Caki2 (cell line): ENCODE measurements at places on chromosomes 6 and 20.

- no peak for DNase-seq
Observed at GRCh38 chr20:61754976-61755778, 310.5 kb downstream of the TAF4 start.

- no peak for DNase-seq
Observed at GRCh38 chr6:149314325-149314905, 3.1 kb upstream of the TAB2 start.

DNA sequence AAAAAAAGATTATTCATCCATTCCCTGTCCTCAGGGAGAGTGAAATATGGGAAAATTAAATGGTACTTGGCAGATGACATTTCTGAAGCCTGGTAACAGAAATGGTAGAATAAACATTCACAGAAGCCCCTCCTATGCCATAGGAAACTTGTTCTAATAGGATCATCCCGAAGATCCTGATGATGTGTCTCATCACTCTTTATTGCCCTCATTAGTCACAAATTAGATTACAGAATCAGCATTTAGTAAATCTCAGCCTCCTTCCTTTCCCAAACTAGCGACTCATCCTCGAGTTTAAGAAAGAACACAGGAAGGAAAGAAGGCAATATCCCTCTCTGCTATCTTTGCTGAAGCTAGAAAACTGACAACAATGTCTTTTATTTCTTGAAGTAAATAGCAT lies 154.4 kb downstream of the TMEM200A start:
- no peak for DNase-seq

DNA sequence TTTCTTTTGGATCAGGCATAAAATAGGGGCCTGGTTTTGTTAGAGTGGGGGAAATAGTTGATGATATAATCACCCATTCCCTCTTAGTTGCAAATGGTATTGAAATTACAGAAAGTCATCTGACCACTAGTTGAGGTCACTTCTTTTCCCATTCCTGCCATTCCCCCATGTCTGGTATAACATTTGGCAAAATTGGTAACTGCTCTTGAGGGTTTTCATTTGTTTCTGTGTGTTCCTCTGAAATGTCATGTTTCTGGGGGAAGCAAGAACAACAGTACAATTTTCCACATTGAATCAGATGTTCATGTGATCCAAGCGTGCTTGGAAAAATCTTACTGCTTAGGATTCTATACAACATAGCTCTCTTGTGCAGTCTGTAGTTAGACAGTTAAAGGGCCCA lies 7.3 kb downstream of the AIG1 start:
- DNase-seq: no peak

GRCh38 chr20:47019121-47019824 lies 124.6 kb downstream of the EYA2 start:
- no peak for DNase-seq

DNA sequence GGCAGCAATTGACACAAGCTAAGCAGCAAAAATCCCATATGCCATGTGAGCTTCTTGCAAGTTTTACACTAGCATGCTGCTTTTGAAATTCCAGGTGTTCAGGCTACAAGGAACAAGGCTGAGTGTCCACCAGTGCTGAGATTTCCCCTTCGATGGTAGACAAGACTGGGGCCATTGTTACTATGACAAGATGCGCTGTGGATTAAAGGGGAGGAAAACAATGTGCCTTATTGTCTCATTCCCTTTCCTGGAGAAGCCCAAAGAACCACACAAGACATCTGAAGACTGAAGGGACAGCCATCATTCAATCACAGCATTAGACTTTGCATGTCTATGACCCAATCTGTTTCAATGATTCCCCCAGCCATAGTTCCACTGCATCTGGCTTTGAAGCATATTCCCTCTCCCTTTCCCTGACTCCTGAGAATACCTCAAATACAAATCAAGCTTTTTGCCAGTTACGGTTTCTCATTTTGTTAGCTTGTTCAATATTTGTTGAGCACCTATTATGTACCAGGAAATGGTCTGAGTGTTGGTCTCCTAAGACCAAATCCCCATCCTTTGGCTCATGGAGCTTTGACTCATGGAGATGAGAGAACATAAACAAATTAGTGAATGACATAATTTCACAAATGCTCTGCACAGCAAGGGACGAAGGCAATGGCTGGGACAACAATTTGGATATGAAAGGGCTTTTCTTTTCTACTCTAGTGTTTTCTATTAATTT lies 23.4 kb upstream of the SCGN start:
- no peak for DNase-seq

DNA sequence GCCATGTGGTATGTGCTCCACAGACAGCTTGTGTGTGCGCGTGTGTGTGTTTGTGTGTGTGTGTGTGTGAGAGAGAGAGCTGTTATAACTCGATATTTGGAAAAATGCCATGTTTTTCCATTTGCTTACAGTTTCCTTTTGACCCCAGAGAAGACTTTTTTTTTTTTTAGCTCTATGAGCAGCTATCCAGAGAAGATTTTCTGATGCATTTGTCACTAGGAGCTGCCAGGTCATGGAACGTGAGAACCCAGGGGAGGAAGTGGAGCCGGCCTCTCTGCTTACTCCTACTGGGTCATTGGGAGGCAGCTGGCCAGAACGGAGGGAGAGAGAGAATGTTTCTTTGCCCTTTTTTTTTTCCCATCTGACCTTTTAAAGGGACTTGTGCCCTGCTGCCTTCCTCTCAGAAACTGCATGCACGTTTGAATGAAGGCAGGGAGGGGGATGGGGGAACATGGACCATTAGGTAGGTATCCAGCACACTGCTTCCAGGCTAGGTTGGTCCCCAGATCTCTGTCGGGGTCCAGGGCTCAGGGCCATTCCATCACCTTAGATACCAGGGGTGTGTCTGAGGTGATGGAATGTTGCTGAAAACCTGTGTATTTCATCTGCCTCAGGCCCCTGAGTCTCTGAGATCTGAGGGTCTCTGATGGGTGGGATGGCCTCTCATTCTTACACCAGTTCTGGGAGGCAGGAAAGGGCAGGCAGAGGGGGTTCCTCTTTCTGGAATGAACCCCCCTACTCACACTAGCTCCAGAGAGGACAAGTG lies 11.2 kb upstream of the MRPS18A start:
- peak; percentile 92 for DNase-seq

DNA sequence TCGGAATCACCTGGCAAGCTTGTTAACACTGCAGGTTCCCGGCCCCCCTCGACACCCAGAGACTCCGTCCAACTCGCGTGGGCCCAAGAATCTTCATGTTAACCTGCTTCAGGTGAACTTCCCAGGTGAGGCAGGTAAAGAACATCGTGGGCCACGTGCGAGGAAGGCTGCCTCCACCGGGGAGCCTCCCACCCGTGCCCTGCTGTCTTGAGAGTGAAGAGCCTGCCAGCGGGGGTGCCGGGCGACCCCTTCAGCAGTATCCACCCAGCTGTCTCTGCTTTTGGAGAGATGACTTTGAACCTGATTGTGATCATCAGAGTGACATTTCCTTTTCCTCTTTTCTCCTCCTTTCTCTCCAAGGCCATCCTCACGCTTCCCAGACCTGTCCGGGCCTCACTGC lies 22.9 kb upstream of the RTF2 start:
- DNase-seq: no peak

GRCh38 chr6:17863901-17864754 lies 123.3 kb downstream of the KIF13A start:
- DNase-seq: peak; percentile 84

DNA sequence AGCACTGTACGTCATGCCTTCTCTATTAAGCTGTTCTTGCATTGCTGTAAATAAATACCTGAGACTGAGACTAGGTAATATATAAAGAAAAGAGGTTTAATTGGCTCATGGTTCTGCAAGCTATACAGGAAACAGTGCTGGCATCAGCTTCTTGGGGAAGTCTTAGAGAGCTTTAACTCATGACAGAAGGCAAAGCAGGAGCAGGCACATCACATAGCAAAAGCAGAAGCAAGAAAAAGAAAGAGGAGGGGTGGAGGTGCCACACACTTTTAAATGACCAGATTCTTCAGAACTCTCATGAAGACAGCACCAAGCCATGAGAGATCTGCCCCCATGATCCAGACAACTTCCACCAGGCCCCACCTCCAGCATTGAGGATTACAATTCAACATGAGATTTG lies 30.1 kb downstream of the CYB5R4 start:
- no peak for DNase-seq

DNA sequence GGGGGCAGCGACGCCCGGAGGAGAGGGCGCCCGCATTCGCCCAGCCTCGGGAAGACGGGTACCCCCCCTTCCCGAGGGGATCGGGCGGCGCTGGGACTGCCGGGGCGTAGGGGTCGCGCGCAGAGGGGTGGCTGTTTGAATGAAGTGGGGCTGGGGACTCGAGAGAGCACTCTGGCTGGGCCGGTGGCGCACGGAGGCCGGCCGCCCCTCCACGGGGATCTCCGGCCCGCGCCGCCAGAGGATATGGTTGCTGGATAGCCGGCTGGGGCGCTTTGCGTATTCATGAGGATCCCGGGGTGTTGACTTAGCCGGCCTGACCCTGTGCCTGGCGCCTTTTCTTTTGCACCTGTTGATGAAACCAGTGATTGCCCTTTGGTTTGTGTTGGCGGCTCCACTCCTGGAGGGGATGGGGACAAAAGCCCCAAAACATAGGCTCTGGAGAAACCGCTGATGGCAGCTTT lies 469 bp downstream of the SYNJ2 start:
- peak; percentile 18 for DNase-seq

DNA sequence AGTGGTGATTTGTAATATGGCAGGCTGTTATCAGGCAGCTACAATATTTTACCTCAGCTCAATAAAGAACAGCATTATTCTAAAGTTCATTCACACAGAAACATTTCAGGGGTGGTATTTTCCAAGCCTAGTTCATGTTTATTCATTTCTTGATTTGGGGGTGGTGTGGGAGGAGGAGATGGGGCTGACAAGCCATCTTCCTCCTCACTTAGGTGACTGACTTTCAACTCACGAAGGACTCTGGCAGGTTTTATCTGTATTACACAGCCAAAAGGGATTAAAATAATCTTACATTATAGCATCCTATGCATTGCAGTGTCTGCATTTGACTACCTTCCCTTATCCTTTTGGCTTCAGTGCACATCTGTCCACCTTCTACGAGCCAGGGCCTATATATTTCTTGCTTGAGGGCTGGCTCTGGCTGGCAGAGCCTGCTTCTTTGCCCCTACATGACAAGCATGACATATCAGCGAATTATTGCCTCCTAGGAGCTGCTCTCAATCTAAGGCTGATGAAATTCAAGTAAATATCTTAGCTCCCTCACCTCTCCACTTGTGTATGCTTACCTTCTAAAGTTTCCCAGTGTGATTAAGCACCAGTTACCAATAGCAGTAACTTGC lies 20.0 kb downstream of the KHDRBS2 start:
- no peak for DNase-seq

- no peak for DNase-seq
Observed at GRCh38 chr20:25199473-25200260, 4.2 kb downstream of the ENTPD6 start.

DNA sequence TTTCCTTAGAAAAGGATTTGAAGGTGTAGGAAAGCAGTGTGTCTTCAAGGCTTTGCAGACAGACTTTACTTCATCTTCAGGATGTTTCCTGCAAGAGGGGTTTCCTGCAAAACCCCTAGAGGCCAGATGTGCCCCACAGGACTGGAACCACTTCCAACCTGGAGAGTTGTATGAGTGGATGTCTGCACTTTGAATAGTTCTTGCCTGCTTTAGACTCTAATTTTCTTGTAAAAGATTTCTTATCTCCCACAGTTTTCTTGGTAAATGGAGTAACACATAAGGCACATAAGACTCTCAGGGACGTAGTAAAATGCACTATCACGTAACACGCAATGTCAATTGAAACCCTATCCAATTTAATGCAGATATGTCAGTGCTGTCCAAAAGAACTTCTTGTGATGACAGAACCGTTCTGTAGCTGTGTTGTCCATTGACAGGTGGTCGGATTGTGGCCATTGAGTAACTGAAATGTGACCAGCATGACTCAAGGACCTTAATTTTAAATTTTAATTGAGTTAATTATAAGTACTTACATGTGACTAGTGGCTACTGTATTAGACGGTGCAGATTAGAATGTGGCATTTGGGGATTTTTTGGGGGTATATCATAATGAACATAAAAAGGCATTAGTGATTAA lies 118.7 kb downstream of the JARID2 start:
- no peak for DNase-seq

GRCh38 chr20:24543741-24544140 lies 74.3 kb downstream of the SYNDIG1 start:
- DNase-seq: no peak

- peak; percentile 54 for DNase-seq
Observed at GRCh38 chr6:150573041-150573681, 26.5 kb upstream of the PLEKHG1 start.

DNA sequence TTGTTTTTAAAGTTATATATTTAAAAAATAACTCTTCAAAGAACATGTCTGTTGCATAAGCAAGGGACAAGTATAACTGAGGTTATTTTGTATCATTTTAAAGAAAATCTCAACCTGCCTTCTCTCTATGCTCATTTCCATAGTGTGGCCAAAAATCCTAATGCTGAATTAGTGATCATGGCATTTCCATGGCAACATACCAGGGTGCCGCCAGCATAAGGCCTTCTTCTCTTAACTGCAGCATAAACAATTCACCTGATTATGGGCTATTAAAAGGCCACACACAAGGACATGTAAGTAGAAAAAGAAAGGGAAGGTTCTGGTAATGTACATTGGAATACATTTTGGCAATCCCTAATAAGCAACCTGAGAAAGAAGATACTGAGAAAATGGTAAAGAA lies 95.1 kb upstream of the RNF217 start:
- no peak for DNase-seq

- DNase-seq: no peak
Observed at GRCh38 chr6:134233180-134233955, 84.5 kb downstream of the SGK1 start.

- no peak for DNase-seq
Observed at GRCh38 chr20:42959996-42960395, 229.7 kb downstream of the PTPRT start.

GRCh38 chr6:89589297-89590025 lies 49.1 kb downstream of the LYRM2 start:
- DNase-seq: no peak

GRCh38 chr6:35128496-35128895 lies 12.6 kb downstream of the TCP11 start:
- no peak for DNase-seq

GRCh38 chr6:1903780-1904465 lies 294.2 kb downstream of the FOXC1 start:
- DNase-seq: no peak

GRCh38 chr6:36947570-36948351 lies 6.8 kb upstream of the PI16 start:
- DNase-seq: no peak

GRCh38 chr6:168078175-168078942 lies 653 bp downstream of the FRMD1 start:
- DNase-seq: no peak

- DNase-seq: no peak
Observed at GRCh38 chr20:38286586-38287531, 17.1 kb upstream of the BPI start.

DNA sequence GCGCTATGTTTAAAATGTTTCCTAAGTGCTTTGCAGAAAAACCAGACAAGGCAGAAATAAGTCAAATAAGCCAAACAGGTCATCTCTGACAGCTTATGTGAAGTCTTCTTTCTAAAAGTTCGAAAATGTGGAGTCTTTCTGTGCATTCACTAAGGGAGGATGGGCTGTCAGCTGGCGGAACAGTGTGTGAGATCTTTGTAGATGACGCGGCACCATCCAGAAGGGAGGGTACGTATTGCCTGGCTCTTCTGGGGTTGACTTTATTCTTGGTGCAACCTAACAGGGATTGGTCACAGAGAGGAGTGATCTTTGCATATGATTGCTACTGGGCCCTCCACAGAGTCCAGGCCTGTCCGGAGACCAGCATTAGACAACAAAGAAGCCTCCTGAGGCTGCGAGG lies 114.5 kb upstream of the EDN1 start:
- no peak for DNase-seq

- DNase-seq: no peak
Observed at GRCh38 chr6:13423252-13423651, 64.1 kb downstream of the GFOD1 start.

- DNase-seq: no peak
Observed at GRCh38 chr20:40813708-40814630, 124.9 kb upstream of the MAFB start.
